ENCODE measurements at places on chromosomes 3 and 15.

- DNase-seq = no peak
Observed at GRCh38 chr3:68878322-68878721, 54.0 kb downstream of the TAFA4 start.

GRCh38 chr3:178369006-178369405 is 167.2 kb upstream of the KCNMB2 start:
- DNase-seq = no peak

DNA sequence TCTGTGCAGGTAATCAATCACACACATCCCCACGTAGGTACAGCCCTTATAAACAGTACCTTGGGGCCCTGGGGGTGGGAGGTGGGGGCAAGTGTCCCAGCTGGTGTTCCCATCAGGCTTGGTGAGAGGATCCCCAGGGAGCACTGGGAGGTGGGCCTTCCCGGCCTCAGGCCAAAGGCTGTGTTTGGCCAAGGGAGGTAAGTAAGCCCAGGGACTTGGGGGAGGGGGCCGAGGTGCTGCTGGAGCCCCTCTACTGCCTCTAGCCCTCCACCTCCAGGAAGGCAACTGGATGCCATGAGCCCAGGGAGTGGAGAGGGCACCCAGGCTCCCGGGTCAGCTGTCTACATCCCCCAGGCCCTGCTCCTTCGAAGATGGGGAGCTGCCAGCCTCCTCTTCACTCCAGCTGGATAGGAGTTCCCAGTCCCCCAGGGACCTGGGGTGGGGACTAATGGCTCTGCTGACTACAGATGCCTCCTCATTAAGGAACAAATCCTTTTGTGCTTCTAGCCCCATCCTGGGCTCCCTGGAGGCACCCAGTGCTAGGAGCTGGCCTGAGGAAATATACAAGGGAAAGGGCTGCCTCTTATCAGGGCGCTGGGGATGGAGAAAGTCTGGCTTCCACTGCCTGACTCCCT is 33.1 kb downstream of the RNU5B-1 start:
- no peak for DNase-seq

DNA sequence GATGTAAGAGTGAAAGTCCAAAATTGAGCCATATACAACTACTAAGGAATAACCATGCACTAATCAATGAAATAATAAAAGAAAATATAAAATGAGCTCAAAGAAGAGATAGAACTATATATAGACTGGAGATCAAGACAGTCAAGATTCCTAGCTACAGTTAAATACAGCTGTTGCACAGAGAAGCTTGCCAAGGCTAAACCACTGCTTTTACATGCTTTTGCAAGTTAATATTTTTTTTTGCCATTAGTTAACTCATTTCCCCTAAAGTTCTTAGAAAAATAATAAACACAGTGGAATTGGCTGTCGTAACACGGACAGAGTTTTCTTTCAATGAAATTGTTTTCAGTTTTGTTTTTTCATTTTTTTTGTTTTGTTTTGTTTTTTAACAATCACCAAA is 123.0 kb downstream of the VGLL3 start:
- no peak for DNase-seq

Data from activated gamma-delta T cell treated with Interleukin-2 at 50 U/mL for 16 hours (primary cell).